ENCODE measurements at places on chromosomes 3 and 15. TPM values are rescaled to one million over a fixed set of nuclear protein-coding genes. Genes with fewer than 3 reads are reported as not detected.
A peak's percentile ranks its signal among the peaks of the same experiment; 100 is the strongest.

GRCh38 chr3:30131191-30131590 lies 475.2 kb upstream of the TGFBR2 start:
- no peak for DNase-seq

Gene SI
- polyA plus RNA-seq, result not detected

Gene STRIT1
- not detected for polyA plus RNA-seq

- no peak for DNase-seq
Measured at GRCh38 chr3:171480526-171480925, 20.3 kb upstream of the TNIK start.

GRCh38 chr15:51623386-51623938 lies 891 bp upstream of the DMXL2 start:
- DNase-seq, result no peak

DNA sequence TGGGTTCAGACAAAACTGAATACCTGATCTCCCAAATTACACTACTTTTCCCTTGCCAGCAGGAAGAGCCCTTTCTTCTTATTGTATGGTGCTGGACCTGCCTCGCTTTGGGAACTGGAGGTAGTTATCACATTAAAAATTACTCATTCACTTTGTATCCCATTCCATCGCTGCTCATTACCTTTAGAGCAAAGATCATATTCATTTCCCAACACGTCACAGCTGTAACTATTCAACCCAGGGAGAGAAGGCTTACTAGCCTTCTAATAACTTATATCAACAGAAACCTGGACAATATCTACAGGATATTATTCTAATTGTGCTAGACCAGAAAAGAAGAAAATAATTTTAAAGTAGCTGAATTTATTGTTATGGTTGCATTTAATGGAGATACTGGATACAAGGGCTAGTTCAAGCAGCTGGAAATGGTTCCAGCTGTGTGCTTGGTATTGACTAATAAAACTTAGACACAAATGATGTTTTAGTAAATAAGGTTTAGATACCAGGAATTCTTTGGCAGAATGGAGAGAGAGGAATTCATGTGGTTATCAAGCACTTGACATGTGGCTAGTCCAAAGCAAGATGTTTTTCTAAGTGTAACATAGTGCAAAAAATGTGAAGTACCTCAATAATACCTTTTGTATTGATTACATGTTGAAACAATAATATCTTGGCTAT lies 656.3 kb downstream of the ROBO1 start:
- peak; percentile 4 for DNase-seq

DNA sequence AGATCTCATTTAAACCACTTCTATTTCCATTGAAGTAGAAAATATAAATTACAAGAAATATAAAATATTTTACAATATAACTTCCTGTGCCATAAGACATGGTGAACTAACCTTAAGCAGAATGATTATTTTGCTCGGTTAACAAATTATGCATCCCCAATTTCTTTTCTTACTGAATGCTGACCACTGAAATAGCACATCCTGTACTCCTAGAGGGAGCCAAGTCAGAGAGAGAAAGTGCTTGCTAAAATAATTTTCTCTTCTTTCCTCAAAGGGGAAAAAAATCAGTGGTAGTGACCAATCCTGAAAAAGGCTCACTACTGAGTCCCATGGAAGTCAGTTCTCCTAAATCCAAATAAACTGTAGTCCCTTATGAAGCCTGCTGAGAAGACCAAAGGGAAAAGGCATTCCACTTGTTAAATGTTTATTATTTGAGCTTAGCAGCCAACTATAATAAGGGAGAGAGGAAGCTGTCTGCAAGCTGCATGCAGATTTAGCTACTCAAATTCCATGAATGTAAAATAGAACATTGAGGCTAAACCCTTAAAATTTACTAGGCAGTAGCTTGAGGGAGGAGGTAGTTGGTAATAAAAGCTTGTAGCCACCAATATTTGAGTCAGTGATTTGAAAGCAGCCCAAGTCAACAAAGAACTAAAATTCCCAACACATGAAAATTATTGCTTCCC lies 33.1 kb downstream of the CEP152 start:
- DNase-seq, result no peak

- DNase-seq, result peak; percentile 4
Measured at GRCh38 chr3:122890077-122890719, 95.3 kb downstream of the SLC49A4 start.

GRCh38 chr3:185149591-185149990 lies 3.3 kb downstream of the C3orf70 start:
- DNase-seq, result no peak

GRCh38 chr3:49869525-49870126 lies at the start of gene CAMKV:
Gene CAMKV, minus strand, starts transcription at chr3:49869906. Its CDS starts 7,518 bp downstream, at chr3:49862388.
- no peak for DNase-seq

DNA sequence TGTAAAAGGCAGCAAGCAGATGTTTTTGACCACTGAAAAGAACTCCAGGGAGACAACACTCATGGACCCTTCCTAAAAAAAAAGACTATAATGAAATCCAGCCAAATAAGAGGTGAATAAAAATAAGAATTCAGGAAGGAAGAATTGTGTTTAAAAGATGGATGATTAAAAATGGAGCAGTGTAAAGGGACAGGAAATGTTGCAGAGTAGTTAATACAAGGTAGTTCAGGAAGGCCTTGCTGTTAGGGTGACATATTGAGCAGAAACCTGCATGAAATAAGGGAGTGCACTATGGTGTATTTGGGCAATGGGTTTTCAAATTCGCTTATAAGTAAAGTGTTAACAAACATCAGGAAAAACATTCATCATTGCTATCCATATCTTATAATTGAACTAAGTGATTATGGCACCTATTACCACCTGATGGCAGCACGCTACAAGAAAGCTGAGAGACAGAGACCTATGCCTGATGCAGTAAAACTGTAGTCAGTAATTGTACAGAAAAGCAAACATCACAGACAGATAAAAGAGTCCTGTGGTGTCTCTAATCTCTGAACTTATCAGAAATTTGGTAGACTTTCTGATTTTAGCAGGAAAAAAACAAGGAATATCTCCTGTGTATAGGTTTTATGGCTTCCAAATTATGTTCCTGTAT lies 5.8 kb upstream of the DBR1 start:
- DNase-seq, result no peak

- DNase-seq, result no peak
Measured at GRCh38 chr3:95217661-95218060, 1154.8 kb downstream of the NSUN3 start.

- no peak for DNase-seq
Measured at GRCh38 chr3:195768414-195768813, 43.3 kb downstream of the MUC4 start.

Gene CAND2
- 5.8 TPM for polyA plus RNA-seq

Gene GLDN
- polyA plus RNA-seq, result 0.17 TPM

- DNase-seq, result no peak
Measured at GRCh38 chr3:54228806-54229205, 106.5 kb downstream of the CACNA2D3 start.

Gene CLEC3B
- 4.3 TPM for polyA plus RNA-seq

GRCh38 chr15:36584511-36584910 lies 5.1 kb downstream of the CDIN1 start:
- no peak for DNase-seq

GRCh38 chr3:150242220-150242936 lies 165.7 kb upstream of the TSC22D2 start:
- peak; percentile 59 for DNase-seq

GRCh38 chr3:119098619-119099222 lies 47.2 kb upstream of the TEX55 start:
- DNase-seq, result peak; percentile 3

DNA sequence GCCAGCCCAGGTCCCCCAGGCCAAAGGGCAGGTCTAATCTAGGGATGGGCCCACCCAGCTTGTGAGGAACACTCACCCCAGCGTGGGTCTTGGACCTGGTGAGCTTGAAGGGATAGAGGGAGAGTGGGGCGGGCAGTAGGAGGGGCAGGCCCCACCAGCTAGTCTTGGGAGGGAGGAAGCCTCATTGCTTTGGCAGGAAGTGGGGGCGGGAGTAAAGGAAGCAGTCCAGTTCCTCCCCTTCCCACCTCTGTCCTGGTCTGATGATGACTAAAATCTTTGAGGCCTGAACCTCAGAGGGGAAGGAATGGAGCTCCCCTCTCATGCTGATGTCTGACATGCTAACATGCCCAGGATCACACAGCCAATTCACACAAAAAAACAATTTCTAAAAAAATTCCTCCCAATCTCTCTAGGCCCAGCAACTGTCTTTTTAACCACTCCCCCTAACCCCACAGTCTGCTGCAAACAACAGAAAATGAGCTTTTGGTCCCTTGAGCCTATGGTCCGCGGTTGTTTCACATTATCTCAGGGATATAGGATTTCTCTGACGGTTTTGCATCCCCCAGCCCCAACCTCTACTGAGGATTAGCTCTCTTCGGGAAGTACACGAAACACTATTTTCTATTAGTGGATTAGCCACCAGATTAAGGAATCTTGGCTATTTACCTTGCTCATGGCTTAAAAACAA lies 30.7 kb upstream of the DUSP7 start:
- no peak for DNase-seq

Gene GOLGA6L7
- polyA plus RNA-seq, result not detected

GRCh38 chr15:66101715-66102395 lies 151.7 kb downstream of the MEGF11 start:
- DNase-seq, result no peak

DNA sequence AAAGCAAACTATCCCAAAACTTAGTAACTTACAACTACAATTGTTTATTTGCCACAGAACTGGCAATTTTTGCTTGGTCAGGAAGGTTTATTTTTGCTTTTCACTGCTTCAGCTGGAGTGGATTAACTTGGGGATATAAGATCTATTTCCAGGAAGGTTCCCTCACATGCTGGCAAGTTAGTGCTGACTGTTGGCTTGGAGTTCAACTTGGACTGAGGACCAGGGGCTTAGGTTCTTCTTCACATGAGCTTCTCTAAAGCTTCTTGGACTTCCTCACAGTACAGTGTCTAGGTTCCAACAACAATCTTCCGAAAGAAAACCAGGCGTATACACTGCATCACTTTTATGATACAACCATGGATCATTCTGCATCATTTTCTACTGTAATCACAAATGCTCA lies 264.4 kb downstream of the CHL1 start:
- no peak for DNase-seq

DNA sequence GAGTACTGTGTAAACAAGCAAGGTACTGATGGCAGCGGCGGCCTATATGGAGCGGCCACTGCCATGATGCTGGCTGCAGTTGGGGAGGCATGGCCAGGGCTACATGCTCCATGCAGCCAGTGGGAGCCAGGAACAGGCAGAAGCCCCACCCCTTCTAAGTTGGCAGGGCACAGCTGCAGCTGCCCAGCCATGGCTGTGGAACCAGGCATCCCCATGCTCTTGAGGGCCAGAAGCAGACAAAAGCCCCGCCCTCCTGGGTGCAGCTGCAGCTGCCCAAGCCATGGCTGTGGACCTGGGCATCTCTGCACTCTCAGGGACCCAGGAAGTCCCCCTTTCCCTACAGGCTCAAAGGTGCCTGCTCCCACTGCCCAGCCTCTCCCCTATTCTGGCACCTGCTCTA lies 150.9 kb downstream of the FMN1 start:
- DNase-seq, result no peak

GRCh38 chr3:177482048-177482691 lies 284.9 kb upstream of the TBL1XR1 start:
- no peak for DNase-seq

Gene TUSC7
- polyA plus RNA-seq, result not detected

DNA sequence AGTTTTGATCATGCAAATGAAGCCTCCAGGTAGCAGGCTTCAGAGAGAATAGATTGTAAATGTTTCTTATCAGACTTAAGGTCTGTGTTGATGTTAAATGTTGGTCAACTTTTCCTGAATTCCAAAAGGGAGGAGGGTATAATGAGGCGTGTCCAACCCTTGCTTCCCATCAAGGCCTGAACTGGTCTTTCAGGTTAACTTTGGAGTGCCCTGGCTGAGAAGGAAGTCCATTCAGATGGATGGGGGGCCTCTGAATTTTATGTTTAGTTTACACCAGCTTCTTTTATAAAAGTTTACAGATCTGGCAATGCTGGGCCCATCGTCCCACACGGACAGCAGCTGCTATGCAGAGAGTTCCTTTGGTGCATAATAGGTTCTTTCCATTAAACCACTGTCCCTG lies 8.9 kb downstream of the CCDC13 start:
- DNase-seq, result no peak

GRCh38 chr15:96053031-96053780 lies 277.3 kb upstream of the NR2F2 start:
- DNase-seq, result no peak

DNA sequence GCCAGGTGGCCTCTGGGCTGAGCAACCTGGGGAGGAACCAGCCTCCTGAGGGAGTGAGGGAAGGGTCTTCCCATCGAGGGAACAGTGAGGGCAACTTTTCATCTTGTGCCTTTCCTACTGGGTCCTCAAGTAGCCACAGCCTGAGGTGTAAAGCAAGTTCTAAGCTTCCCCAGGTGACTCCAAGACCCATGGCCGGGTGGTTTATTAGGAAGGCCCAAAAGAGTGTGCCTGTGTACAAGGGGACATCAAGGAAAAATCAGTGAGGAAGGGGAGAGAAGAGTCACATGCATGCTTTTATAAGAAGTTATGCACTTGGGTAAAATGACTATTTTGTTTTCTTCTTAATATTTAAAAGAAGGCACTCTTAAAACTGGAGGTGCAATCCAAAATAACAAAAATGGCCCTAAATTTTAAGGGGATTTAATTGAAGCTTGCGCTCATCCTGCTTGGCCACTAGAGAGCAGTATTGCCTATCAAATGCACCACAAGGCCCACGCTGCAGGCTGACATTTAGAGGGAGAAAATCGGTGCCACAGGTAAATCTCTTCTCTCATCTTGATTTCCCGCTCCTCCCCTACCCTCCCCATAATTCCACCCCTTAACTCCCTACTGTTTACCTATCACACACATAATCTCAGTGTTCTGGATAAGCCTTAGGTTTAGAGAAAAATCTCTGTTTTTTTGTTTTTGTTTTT lies 6.7 kb downstream of the NANOGP8 start:
- DNase-seq, result peak; percentile 44

Gene SPINT1
- 0.94 TPM for polyA plus RNA-seq

Gene SRGAP3
- 0.61 TPM for polyA plus RNA-seq

Gene ZBBX
- not detected for polyA plus RNA-seq

Gene SCAANT1
- not detected for polyA plus RNA-seq

DNA sequence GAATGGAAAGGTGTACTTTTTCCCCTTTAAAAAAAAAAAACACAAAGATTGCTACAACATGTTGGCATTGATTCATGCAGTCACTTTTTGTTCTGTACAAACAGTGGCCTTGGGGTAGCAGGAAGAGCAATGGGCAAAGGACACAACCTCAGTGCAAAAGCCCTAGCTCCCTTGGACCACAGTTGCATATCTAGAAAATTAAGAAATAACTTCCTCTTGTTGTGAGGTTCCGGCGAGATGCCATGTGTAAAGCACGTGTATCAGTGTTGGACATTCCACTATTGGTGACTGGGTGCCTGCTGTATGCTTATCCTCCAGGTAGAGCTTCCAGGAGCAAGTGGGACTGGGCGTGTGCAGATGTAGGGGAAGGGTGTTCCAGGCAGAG lies 164.5 kb downstream of the THSD4 start:
- DNase-seq, result no peak
